NT2/D1 (cell line): ENCODE measurements at places on chromosomes 1 and 21.
A peak's percentile ranks its signal among the peaks of the same experiment; 100 is the strongest.

- no peak for DNase-seq
These were observed 3880.5 kb downstream of the SRGAP2C start for GRCh38 chr1:125065092-125065820.

DNA sequence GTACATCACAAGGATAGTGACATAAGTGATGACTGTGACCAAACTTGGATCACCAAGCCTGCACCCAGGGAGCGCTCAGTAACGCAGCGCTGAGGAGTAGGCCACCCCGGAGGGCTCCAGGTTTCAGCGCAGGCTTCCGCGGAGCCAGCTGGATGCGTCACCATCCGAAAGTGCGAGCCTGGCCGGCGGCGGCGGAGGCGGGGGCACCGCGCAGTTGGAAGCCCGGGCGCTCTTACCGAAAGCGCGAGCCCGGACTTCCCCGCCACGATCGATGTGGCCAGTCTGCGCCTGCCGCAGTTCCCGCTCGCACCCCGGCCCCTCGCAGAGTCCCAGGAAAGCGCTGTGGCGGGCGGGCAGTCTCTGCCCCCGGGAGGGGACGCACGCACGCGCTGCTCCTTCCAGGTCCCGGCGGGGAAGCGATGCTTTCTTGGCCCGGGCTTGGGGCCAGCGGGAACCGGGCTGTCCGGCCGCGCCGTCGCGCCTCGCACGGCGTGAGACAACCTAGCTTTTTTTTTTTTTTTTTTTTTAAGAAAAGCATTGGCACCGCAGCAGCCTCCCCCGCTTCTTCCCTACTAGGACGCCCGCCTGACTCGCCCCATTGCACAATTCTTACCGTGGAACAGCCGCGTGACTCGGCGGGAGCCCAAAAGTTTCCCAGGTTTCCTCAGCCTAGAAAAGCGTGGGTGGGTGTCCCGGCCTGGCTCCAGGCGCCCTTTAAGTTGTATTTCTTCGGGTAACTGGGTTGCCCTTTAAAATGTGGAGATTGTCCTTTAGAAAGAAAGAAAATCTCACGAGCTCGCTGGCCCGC is 36.4 kb upstream of the JAK1 start:
- peak; percentile 55 for DNase-seq

- DNase-seq = peak; percentile 25
These were observed 833 bp upstream of the DIP2A start for GRCh38 chr21:46457801-46458314.

GRCh38 chr1:3170561-3171453 is 101.8 kb downstream of the PRDM16 start:
- DNase-seq = no peak

DNA sequence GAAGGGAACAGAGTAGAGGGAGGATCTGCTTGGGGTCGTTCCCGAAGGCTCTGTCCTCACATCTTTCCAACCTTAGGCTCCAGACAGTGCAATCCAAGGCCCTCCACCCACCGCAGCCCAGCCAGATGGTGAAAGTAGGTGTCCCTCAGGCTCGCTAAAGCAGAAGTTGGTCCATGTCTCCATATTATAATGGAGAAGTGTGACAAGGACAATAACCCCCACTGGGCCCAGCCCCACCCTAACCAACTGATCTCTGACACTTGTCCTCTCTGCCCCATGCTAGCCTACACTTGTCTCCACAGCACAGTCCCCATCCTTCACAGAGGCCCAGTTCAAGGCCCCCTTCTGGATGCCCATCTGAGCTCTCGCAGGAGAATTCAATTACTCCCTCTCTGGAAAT is 48.7 kb downstream of the DMAP1 start:
- no peak for DNase-seq

DNA sequence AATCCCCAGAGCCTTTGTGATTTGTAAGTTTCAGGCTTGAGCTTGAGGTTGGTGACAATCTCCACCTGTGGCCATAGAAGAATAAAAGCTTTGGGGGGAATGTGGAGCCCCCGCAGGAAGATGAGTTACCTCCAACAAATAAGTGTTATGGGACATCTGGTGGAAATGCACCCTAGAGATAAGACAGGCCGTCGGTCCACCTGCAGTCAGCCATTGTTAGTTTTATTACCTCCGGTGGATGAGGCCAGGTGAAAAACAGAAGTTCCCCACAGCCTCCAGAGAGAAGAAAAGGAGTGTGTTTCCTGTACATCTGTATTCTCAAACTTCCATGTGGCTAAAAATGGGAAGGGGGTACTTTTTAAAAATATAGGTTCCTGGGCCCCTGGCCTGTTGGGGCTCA is 137.4 kb downstream of the KAZN start:
- no peak for DNase-seq

DNA sequence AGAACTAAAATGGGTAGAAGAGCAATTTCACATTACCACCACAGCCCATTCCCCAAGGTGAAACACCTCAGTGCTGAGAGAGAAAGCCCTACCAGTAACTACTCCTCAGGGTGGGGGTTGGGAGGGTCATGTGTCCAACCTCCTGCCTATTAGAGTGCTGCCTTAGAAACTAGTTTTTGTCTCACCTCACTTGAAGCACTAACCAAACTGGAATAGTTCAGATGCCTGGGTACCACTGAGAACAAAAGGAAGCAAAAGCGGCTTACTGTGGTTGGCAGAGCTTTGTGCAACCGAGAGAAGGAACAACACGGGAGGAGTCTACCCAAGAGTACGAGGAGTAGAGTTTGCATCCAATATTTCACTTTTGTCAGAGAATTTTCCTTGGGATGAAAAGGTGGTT is 1207.5 kb upstream of the ADGRL2 start:
- no peak for DNase-seq

- DNase-seq = no peak
These were observed 356.9 kb upstream of the RUNX1 start for GRCh38 chr21:35405981-35406380.

DNA sequence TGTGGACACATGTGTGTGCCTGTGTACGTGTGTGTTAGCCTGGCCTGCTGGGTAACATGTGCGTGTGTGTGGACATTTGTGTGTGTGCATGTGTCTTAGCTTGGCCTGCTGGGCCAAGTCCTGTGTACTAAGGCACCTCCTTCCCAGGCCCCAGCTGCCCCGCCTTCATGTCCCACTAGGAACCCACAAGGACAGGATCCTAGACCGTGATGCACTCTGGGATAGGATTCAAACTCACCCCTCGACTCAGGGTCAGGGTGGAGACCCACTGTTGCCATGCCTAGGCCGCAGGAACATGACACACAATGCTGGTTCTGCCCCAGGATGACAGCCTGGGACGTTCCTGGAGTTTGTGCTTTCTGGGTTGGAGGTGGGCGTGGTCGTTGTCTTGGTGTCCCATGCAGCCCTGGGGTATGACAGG is 89.9 kb upstream of the TMPRSS2 start:
- DNase-seq = no peak
